ENCODE measurements at places on chromosomes 16 and 17.
A peak's percentile ranks its signal among the peaks of the same experiment; 100 is the strongest.

- DNase-seq, result no peak
These were observed 220.1 kb downstream of the FOXL1 start for GRCh38 chr16:86798247-86799041.

- DNase-seq, result no peak
These were observed 10.0 kb downstream of the ATP5PD start for GRCh38 chr17:75036643-75037268.

DNA sequence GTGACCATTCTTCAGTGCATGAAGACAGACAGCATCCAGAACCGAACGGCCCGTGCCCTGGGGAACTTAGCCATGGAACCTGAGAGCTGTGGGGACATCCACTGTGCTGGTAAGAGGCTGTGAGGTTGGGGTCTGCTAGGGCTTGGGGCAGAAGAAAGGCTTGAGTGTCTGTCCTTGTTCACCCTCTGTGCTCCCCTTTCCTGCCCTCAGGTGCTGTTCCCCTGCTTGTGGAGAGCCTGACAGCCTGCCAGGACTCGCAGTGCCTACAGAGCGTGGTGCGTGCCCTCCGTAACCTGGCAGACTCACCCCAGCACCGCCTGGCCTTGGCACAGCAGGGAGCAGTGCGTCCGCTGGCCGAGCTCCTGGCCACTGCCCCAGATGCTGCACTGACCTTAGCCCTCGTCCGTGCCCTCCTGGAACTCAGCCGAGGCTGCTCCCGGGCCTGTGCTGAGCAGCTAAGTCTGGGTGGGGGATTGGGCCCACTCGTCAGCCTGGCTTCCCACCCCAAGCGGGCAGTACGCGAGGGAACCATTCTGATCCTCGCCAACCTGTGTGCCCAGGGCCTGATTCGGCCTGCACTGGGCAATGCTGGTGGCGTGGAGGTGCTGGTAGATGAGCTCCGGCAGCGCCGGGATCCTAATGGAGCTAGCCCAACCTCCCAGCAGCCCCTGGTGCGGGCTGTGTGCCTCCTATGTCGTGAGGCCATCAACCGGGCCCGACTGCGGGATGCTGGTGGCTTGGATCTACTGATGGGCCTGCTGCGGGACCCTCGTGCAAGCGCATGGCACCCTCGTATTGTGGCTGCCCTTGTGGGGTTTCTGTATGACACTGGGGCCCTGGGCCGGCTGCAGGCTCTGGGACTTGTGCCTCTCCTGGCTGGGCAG, 2.9 kb downstream of the ARMC5 start:
- DNase-seq, result no peak

GRCh38 chr17:44922136-44922535, 6.8 kb upstream of the GFAP start:
- DNase-seq, result no peak

DNA sequence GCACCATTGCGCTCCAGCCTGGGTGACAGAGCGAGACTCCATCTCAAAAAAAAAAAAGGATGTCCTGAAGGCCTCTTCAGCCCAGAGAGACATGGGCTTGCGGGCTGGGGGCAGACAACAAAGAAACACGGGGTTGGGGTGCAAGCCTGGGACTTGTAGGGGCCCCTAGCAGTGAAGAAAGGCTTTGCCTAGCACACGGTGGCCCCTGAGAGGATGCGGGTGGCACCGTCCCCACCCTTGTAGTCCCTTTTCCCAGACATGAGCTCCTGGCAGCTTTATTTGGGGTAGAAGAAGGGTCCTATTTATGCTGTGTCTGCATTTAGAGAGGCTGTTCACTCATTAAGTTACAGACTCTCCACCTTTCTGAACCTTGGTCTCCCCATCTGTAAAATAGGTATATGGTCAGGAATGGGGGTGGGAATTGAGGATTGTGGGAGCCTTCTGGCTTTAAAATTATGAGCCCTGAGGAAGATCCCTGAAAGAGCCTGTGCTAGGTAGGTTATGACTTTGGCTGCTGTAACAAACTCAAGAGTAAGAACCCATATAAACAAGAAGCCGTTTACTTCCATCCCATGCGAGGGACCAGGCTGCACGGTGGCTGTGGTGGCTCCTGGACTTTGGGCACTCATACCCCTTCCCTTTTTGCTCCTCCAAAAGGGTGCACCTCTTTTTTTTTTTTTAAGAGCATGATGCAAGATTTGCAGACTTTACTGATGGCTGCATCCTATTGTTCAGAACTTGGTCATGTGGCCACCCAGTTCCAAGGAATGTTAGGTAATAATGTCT, 20.6 kb upstream of the ADGRG1 start:
- DNase-seq, result no peak

- peak; percentile 34 for DNase-seq
These were observed 11.8 kb downstream of the HID1 start for GRCh38 chr17:74960570-74961342.

- DNase-seq, result no peak
These were observed 107.7 kb upstream of the GPR139 start for GRCh38 chr16:20181416-20181815.

DNA sequence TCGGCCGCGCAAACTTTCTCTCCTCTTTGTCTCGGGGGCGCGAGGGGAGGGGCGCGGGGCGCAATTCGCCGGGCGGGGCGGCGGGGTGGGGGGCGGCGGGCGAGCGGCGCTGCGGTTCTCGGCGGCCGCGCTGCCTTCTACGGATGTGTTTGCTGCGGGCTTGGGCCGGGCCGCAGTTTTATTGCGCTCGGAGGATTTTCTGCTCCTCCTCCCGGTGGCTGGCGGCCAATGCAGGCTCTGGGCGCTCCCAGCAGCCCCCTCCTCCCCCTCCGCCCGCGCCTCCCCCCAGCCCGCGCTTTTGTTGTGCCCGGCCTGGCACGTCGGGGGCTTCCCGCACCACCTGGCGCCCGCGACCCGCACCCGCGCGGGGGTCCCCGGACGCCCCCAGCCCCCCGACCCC, at the start of gene TIMP2:
Gene TIMP2 (minus strand): TSS at position 154 of the 400 bp plus-strand sequence. CDS start 299 bp downstream, outside the sequence.
- DNase-seq, result peak; percentile 62

DNA sequence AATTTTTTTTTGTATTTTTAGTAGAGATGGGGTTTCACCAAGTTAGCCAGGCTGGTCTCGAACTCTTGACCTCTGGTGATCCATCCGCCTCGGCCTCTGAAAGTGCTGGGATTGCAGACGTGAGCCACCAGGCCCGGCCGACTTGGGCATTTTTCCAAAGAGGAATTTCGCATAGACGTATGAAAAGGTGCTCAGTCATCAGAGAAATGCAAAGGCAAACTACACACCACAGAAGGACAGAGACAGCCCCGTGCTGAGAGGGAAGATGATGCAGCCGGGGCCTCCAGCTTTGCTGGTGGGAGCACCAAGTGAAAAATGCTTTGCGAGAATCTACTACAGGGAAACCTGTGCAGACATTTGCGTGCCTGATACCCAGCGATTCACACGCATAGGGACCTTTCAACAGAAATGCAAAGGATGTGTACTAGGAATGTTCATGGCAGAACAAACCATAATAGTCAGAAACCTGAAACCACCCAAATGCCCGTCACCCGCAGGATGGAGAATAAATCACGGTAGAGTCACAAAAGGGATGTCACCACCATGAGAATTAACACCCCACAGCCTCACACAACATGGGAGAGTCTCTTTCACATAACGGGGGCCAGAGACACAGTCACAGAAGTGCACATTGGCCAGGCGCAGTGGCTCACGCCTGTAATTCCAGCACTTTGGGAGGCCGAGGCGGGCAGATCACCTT, 5.2 kb downstream of the RAB40B start:
- DNase-seq, result no peak

GRCh38 chr17:63139356-63139755, 173.3 kb downstream of the TANC2 start:
- DNase-seq, result no peak

DNA sequence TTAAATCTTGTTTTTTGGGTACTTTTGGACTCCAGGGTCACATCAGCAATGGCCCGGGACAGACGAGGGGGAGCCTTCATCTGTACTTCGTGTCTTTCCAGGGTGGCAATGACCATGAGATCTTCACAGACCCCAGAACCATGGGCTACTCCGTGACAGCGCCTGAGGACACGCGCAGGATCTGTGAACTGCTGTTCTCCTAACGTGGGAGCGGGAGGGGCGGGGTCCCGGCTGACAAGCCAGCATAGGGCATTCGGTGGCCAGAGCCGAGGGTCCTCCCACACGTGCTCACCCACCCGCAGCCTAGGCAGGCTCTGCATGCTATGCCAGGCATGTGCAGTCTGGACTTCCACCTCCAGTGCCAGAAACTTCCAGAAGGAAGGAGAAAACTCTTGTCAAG, 21.2 kb downstream of the CARHSP1 start:
- no peak for DNase-seq

DNA sequence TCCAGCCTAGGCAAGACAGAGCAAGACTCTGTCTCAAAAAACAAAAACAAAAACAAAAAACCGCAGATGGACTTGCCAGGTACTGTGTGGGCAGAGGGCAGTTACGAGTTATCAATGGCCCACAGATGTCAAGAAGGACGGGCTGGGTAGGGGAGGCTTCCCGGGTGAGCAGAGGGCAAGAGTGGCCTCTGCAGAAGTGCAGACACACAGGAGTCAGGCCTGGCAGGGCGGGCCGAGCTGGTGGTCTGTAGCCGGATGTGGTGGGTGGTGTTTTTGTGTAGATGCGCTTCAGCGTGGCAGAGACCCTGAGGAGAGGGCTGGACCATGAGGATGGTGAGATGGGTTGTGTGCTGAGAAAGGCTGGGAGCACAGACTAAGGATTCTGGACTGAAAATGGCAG, 44.9 kb upstream of the KDM6B start:
- no peak for DNase-seq

DNA sequence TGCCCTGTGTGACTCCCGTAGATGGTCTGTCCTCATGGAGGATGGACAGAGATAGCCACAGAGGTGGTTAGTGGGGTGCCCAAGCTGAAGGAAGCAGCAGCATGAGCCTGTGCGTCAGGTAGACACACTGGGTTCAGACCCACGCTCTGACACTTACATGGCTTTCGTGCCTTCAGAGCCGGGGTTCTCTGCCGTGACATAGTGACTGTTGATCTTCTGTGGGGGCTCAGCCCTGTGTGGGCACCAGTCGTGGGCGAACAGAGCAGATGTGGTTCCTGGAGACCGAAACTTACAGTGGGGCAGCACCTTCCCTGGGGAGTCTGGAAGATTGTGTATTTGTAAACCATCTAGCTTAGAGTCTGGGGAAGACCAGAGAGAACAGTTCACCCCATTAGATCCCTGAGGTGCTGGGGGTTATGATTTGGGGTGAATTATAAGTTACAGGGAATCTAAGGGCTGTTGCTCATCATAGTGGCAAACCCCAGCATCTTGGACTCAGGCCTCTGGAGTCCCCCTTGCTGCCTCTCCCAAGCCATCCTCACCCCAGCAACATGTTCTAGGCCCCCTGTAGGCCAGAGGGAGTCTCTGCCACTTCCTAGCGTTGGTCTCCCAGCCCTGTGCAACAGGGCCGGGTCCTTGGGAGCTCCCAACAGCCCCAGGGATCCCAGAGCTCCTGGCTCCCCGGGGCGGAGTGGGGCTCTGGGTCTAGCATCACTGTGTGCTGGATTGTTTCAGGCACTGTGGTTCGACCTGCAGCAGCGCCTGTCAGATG, 28.6 kb downstream of the NECAB2 start:
- DNase-seq, result no peak

- DNase-seq, result no peak
These were observed 113.5 kb upstream of the FAM20A start for GRCh38 chr17:68714676-68715075.

DNA sequence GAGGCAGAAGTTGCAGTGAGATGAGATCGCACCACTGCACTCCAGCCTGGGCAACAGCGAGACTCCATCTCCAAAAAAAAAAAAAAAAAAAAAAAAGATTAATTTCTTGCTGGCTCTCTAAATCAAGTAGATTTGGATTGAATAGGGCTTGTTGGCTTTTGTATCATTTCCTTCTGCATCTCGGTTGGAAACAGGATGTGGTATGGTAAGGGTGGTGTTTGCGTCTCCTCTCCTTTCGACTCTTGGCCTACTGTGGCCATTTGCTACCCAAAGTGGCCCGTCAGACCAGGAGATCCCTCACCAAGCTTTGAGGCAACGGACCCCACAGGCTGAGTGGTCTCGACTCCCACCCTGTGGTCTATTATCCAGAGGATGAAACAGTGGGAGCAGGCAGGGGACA, 168.0 kb upstream of the IRX3 start:
- DNase-seq, result no peak

- DNase-seq, result no peak
These were observed 182.8 kb downstream of the SEC14L1 start for GRCh38 chr17:77323413-77324171.

- DNase-seq, result no peak
These were observed 158.5 kb upstream of the CACNG5 start for GRCh38 chr17:66676421-66676820.

GRCh38 chr16:27107185-27107592, 40.5 kb downstream of the C16orf82 start:
- DNase-seq, result no peak

DNA sequence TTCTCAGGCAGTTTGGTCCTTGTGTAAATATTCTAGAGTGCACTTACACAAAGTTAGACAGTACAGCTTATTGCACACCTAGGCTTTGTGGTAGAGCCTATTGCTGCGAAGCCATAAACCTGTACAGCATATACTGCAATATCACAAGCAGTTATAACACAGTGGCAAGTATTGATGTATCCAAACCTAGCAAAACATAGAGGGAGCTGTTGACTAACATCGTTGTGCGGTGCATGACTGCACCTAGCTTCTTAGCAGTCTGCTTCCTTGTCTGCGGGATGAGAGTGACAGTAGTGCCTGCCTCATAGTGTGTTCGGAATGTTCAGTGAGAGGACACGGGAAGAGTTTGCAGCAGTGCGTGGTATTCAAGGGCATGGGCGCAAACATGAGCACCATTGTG, 78.9 kb downstream of the MPRIP start:
- DNase-seq, result no peak

DNA sequence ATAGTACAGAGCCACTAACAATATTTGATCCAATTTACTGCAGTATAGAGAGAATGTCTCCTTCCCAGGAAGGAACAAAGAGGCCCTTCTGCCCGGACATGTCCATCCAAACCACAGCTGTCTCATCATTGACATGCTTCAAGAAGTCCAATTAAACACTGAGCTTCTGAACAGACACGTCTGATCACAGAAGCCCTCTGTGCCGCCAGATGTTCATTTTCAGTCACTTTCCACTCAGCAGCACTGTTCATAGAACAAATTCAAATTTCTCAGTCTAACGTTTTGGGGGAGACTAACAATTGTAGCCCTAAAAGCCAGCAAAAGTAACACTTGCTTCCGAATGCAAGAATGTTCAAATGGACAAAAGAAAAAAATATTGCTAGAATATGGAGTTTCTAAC, 15.3 kb downstream of the ZC3H7A start:
- DNase-seq, result no peak

GRCh38 chr16:79792664-79793351, 192.3 kb upstream of the MAF start:
- no peak for DNase-seq

GRCh38 chr17:32849879-32850278, 27.0 kb downstream of the MYO1D start:
- DNase-seq, result no peak

All from activated B cell treated with CpG ODN at 0.5 μM for 24 hours (primary cell).